Activated T-cell treated with anti-CD3 and anti-CD28 coated beads, Interleukin-2, amount 50 U/mL, for 72 hours (primary cell): ENCODE measurements at places on chromosomes 4 and X. TPM values are rescaled to one million over a fixed set of nuclear protein-coding genes. Genes with fewer than 3 reads are reported as not detected.

DNA sequence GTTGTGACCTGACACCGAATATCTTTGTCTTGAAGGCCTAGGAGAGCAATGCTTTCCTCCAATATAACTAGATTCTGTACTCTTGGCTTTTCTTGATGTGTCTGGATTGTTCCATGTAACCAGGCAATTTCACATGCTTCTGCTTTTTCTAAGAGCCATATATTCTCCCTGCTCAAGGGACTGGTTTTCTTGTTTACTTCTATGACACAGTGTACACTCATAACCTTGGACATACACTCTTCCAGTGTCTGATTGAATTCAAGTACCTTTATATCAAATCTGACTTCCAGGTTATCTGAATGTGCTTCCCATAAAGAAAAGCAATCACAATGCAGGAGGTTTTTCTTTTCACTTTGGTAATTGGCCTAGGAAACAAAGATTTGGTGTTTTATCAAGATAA, 17.4 kb upstream of the EIF4E start:
- no peak overlapping the region for H3K4me3 ChIP-seq
- H3K27me3 ChIP-seq = no peaks in the 10 kb centered on the region
- DNase-seq = no peak
- no peaks in the 10 kb centered on the region for H3K4me1 ChIP-seq
- H3K36me3 ChIP-seq = no peaks in the 10 kb centered on the region
- H3K27ac ChIP-seq = no peak overlapping the region

DNA sequence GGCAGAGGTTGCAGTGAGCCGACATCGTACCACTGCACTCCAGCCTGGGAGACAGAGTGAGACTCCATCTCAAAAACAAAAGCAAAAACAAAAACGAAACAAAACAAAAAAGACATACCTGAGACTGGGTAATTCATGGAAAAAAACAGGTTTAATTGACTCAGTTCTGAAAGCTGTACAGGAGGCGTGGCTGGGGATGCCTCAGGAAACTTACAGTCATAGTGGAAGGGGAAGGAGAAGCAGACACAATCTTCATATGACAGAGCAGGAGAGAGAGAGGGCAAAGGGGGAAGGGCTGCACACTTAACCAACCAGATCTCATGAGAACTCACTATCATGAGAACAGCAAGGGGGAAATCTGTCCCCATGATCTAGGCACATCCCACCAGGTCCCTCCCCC, 229.5 kb downstream of the STK32B start:
- DNase-seq = no peak
- H3K27me3 ChIP-seq = no peaks in the 10 kb centered on the region
- no peak overlapping the region for H3K27ac ChIP-seq
- no peaks in the 10 kb centered on the region for H3K4me1 ChIP-seq
- H3K36me3 ChIP-seq = no peaks in the 10 kb centered on the region
- H3K4me3 ChIP-seq = no peak overlapping the region

PPP1R2C gene
- total RNA-seq = 0.38 TPM

GRCh38 chr4:119315036-119315435, 6.9 kb downstream of the FABP2 start:
- peaks cover 12% of the 10 kb centered on the region for H3K27me3 ChIP-seq
- no peak overlapping the region for H3K4me3 ChIP-seq
- H3K27ac ChIP-seq = no peak overlapping the region
- no peak for DNase-seq

COL4A5 gene
- total RNA-seq = not detected

MAGEA9B gene
- total RNA-seq = not detected

EREG gene
- total RNA-seq = not detected
